ENCODE measurements at places on chromosomes 12 and 14. TPM values are rescaled to one million over a fixed set of nuclear protein-coding genes. Genes with fewer than 3 reads are reported as not detected.

DNA sequence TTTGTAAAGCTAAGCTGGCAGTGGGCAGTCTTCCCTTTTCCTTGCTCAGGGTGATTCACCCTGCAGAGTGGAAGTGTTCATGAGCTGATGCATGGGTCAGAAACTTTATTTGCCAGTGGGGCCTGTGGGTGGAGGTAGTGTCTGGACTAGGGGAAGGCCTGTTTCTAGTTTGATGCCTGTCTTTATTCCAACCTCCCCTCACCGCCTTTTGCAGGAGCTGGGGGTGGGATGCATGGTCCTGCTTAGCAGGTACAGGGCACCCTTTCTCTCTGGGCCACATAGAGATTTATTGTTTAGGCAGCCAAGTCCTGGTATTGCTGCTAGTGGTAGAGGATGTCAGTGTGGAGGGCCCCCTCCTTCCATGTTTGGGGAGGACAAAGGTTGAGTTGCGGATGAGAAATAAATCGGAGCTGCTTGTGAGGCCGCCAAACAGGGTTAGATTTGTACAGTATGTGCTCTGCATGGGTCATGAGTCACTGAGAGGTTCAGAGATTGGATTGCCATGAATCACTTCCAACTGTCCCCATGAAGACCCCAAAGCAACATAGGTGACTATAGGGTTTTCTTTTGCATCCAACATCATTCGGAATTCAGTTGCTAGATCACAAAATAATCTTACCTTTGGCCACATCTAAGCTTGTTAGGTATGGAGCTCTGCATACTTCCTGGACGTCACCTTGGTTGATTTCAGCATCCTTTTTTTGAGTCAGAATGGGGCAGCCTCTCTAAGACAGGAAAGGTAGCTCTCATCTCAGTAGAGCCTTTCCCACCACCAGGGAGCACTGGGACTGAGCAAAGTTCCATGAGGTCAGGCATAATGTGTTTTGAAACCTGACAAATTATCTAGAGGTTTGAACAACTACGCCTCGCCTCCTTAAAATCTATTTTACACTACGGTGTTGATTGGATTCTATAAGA lies 8.8 kb downstream of the SMOC1 start:
- no peak overlapping the region for H3K27ac ChIP-seq
- H3K27me3 ChIP-seq = peaks cover 27% of the 10 kb centered on the region
- no peak for DNase-seq
- H3K36me3 ChIP-seq = no peaks in the 10 kb centered on the region

DNA sequence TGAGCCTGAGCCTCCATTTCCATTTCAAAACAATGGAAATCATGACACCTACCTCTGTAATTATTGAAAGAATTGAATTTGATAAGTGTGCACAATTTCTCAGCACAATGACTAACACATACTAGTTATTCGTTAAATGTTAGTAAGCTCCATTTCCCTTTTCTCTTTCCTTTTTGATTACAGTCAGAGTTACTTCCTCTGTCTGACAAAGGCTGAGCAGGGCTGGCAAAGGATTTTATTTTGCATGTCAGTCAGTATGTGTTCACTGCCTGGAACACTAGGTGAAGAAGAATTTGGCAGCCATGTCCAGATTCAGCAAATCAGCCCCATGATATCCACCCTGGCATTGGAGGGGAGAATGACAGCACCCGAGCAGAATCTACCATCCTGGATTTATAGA lies 12.2 kb upstream of the RHOJ start:
- no peak overlapping the region for H3K4me3 ChIP-seq
- H3K27me3 ChIP-seq = no peaks in the 10 kb centered on the region
- H3K27ac ChIP-seq = no peak overlapping the region
- no peaks in the 10 kb centered on the region for H3K4me1 ChIP-seq
- DNase-seq = no peak
- no peaks in the 10 kb centered on the region for H3K36me3 ChIP-seq

DNA sequence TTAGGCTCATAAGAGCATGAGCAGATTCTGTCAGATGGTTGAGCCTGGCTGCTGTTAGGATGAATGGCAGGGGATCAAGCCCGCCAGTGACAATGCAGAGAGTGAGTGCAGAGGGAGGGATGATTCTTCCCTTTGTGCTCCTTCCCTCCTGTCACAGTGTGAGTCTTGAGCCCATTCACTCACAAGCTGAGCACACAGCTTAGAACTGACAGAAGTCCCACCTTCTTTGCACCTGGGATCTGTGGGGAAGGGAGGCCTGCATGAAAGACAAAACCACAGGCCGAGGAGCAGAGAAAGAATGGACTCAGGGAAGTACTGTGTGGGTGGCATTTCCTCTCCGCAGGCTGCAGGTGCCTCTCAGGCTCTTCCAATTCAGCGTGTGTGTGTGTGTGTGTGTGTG lies 160.6 kb downstream of the KCNA5 start:
- peaks cover 10% of the 10 kb centered on the region for H3K27me3 ChIP-seq
- no peaks in the 10 kb centered on the region for H3K4me1 ChIP-seq
- no peak for DNase-seq
- no peak overlapping the region for H3K27ac ChIP-seq
- H3K4me3 ChIP-seq = no peak overlapping the region
- no peaks in the 10 kb centered on the region for H3K36me3 ChIP-seq

GRCh38 chr12:107788690-107789458 lies 14.4 kb downstream of the ASCL4 start:
- H3K27me3 ChIP-seq = peaks cover 85% of the 10 kb centered on the region
- H3K4me3 ChIP-seq = no peak overlapping the region
- H3K27ac ChIP-seq = no peak overlapping the region
- no peaks in the 10 kb centered on the region for H3K4me1 ChIP-seq
- H3K36me3 ChIP-seq = no peaks in the 10 kb centered on the region

- DNase-seq = no peak
- no peak overlapping the region for H3K4me3 ChIP-seq
- H3K36me3 ChIP-seq = peaks cover 6% of the 10 kb centered on the region
- no peaks in the 10 kb centered on the region for H3K27me3 ChIP-seq
- H3K27ac ChIP-seq = no peak overlapping the region
Observed at GRCh38 chr12:109443794-109444193, 33.3 kb downstream of the KCTD10 start.

DNA sequence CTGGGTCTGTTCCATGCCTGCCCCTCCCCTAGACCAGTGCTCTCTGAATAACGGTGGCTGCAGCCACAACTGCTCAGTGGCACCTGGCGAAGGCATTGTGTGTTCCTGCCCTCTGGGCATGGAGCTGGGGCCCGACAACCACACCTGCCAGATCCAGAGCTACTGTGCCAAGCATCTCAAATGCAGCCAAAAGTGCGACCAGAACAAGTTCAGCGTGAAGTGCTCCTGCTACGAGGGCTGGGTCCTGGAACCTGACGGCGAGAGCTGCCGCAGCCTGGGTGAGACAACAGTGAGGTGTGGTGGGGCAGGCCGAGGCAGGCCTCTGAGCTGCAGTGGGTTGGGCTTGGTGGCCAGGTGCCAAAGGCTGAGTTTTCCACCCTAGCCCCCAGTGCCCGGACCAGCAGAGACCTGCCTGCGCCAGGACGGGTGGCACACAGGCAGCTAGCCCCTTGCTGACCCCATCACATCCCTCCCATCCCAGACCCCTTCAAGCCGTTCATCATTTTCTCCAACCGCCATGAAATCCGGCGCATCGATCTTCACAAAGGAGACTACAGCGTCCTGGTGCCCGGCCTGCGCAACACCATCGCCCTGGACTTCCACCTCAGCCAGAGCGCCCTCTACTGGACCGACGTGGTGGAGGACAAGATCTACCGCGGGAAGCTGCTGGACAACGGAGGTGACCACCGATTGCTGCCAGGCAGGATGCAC lies 28.2 kb upstream of the LRP1-AS start:
- peaks cover 15% of the 10 kb centered on the region for H3K4me1 ChIP-seq
- no peaks in the 10 kb centered on the region for H3K36me3 ChIP-seq
- no peaks in the 10 kb centered on the region for H3K27me3 ChIP-seq
- H3K4me3 ChIP-seq = no peak overlapping the region

DNA sequence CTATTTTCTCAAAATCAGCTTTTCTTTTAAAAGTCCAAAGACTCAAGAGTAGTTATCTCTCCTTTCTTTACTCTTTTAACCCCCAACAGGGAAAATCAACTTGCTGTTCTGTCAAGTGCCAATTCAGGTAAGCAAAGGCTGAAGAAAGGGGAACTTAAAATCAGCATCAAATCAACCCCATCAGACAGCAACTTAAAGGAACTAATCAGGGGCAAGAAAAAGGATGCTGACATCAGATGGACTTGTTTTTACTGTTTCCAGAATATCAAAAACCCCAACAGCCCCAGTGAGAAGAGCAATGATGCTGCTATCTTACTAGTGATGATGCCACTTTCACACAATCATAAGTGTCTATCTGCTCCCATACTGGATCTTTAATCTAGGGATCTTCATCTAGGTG lies 3.4 kb downstream of the BAZ2A start:
- H3K27ac ChIP-seq = no peak overlapping the region
- DNase-seq = no peak
- peaks cover 19% of the 10 kb centered on the region for H3K36me3 ChIP-seq
- peaks cover 19% of the 10 kb centered on the region for H3K4me1 ChIP-seq
- H3K4me3 ChIP-seq = no peak overlapping the region

DNA sequence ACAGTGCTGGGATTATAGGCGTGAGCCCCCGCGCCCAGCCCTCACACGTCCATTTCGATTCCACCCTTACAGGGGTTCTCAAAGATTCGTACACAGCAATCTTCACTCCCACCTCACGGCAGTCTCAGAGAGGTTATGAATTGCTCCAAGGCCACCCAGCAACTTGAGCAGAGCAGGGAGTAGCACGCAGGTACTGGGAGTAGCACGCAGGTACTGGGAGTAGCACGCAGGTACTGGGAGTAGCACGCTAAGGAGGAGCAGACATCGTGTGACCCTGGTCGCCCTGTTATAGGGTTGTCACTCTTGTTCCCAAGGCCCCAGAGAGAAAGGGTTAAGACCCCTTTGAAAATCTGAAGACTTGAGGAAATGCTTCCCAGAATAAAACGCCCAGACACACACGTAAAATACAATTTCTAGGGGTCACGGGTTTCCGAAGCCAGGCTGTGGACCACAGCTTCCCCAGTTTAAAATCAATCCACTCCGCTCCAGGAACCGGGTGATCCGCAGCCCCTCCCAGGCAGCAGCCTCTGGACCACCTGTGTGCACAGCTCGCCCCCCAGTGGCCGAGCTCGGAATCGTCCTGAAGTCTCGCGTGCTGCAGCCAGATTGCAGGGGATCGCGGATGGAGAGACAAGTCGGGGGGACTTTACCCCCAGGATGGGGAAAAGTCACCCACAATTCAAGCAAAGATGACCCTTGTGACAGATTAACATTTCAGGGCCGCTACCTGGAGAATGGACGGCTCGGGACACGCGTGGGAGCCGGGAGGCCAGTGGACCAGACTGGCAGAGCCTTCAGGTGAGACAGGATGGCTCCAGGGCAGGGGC lies 92.0 kb downstream of the SCARB1 start:
- H3K27ac ChIP-seq = no peak overlapping the region
- DNase-seq = peak; percentile 78
- no peaks in the 10 kb centered on the region for H3K27me3 ChIP-seq
- H3K36me3 ChIP-seq = no peaks in the 10 kb centered on the region
- H3K4me1 ChIP-seq = peaks cover 25% of the 10 kb centered on the region

DNA sequence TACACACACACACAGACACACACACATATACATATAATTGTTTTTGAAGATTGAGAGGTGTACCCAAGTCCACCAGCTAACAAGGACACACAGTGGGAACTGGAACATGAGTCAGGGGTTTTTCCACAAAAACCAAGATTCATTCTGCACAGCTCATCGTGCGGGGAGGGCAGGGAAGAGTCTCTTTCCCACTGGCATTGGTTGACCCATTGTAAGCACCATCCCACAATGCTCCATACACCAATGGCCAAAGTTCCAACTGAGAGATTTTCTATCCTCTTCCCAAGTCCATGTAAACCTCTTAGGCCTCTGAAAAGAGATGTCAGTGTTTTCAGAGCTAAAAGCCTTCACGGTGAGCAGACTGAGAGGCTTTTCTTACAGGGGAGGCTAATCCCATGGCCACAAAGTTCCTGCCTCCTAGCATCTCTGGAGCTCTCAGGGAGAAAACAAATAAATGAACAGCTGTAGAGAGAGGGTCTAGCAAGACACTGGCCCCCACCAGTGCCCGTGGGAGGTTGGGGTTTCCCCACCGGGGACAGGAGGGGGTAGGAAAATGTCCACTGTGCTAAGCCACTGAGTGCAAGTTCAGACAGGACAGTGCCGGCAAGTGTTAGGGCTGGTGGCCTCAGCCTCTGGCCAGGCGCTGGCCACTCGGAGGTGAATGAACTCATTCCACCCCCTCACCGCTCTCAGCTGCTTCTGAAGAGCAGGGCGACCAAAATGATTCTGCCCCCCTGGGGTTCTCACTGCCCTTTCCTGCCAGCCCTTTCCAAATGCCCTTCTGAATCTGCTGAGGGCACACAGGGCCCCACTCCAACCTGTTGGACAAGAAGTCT lies 21.5 kb upstream of the TC2N start:
- no peak overlapping the region for H3K27ac ChIP-seq
- no peaks in the 10 kb centered on the region for H3K4me1 ChIP-seq
- no peaks in the 10 kb centered on the region for H3K27me3 ChIP-seq

DNA sequence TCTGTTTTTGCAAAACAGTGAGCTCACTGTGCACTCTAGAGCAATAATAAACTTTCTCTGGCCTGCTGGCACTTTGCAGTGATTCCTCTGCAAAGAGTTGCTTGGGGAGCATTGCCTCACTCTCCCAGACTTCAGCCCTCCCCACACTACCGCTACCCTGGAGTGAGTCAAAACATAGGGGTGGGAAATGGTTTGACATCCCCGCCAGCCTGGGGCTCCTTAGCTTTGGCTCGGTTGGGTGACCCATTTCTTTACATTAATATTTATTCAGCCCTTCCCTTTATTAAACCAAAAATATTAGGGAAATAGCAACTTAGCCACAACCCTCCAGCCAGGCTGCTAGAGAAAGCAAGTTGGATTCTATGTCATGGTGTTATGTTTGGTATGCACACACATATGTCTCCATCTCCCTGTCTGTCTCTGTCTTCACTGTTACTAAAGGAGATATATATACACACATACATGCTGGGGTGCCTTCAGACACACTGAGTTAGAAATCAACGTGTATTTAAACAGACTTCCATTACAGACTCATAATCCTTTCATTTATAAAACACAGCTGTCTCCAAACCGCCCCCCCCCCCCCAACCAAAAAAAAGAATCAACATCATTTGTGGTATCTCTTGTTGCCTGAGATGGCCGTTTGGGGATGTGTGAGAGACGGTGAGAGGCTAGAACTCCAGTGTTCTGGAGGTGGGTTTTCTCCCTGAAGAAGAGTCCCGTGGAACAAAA lies 3.4 kb upstream of the IRF2BPL start:
- H3K4me1 ChIP-seq = peaks cover 74% of the 10 kb centered on the region
- H3K27ac ChIP-seq = peak overlapping the region; percentile 93
- no peaks in the 10 kb centered on the region for H3K27me3 ChIP-seq
- no peaks in the 10 kb centered on the region for H3K36me3 ChIP-seq

DNA sequence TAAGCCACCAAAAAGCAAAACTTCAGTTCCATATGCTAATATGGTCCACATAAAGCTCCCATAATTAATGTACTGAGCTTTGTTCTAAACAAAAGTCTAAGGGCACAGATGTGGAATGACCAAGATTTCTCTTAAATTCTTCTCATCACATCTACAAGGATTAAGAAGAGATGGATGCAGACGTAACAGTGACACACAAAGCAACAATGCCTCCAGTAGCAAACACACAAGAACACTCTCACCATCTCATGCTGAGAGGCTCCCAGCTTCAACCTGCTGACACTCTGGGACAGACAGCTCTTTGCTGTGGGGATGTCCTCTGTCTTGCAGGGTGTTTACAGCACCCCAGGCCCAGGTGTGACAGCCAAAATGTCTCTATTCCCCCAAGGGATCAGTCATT lies 48.2 kb downstream of the SETD3 start:
- no peak for DNase-seq
- no peaks in the 10 kb centered on the region for H3K4me1 ChIP-seq

GRCh38 chr14:101101456-101102056 lies 198.0 kb upstream of the RTL1 start:
- no peak overlapping the region for H3K27ac ChIP-seq
- no peak for DNase-seq
- H3K4me1 ChIP-seq = 0 out of 2 replicates have a peak, but pooled peaks cover 4% of the 10 kb centered on the region
- no peaks in the 10 kb centered on the region for H3K27me3 ChIP-seq

The NPFF gene
- total RNA-seq = not detected

The TAPBPL gene
- total RNA-seq = 26.0 TPM

The STAC3 gene
- 2.2 TPM for total RNA-seq

The ZNF268 gene
- total RNA-seq = 14.7 TPM

All from PC-9 (cell line).